ENCODE measurements at places on chromosomes 5 and 9. TPM values are rescaled to one million over a fixed set of nuclear protein-coding genes. Genes with fewer than 3 reads are reported as not detected.

DDX4 gene
- not detected for total RNA-seq

SH3GLB2 gene
- 31.3 TPM for total RNA-seq

C7 gene
- total RNA-seq: 96.0 TPM

ELAVL2 gene
- total RNA-seq: 0.25 TPM

GNA14 gene
- total RNA-seq: 2.5 TPM

ADGRD2 gene
- total RNA-seq: not detected

CMBL gene
- 116 TPM for total RNA-seq

SPINK6 gene
- total RNA-seq: not detected

LCN15 gene
- total RNA-seq: not detected

TAF11L13 gene
- total RNA-seq: not detected

CDO1 gene
- 130 TPM for total RNA-seq

CCL27 gene
- total RNA-seq: not detected

PCDHB15 gene
- total RNA-seq: 0.38 TPM

EIF4E1B gene
- not detected for total RNA-seq

LCN10 gene
- total RNA-seq: 0.15 TPM

ZNF474 gene
- total RNA-seq: 0.13 TPM

All from left lobe of liver (tissue), 2 donors.